ENCODE measurements at places on chromosomes 7 and 10. TPM values are rescaled to one million over a fixed set of nuclear protein-coding genes. Genes with fewer than 3 reads are reported as not detected.

- H3K4me3 ChIP-seq, result no peak overlapping the region
- H3K4me1 ChIP-seq, result peaks cover 6% of the 10 kb centered on the region
- no peaks in the 10 kb centered on the region for H3K36me3 ChIP-seq
- H3K27me3 ChIP-seq, result 0 out of 2 replicates have a peak, but pooled peaks cover 4% of the 10 kb centered on the region
- DNase-seq, result no peak
Observed at GRCh38 chr10:78763651-78764395, 304.9 kb upstream of the ZMIZ1 start.

DNA sequence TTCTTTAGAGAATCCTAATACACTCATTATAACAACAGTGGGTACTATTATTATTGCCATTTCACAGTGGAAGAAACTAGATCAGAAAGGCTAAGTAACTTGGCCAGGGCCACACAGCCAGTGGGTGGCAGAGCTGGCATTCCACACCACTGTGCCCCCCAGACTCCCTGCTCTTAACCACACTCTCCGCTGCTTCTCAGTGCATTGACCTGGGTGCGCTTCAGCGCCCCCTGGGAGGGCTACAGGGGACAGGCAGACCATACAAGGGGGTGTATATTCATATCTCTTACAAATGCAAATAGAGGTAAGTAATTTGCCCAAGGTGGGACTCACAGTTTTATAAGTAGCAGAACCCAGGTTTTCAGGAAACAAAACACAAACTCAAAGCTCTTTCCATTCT is 77.0 kb upstream of the NMT2 start:
- peak; percentile 75 for DNase-seq
- H3K4me1 ChIP-seq, result no peaks in the 10 kb centered on the region
- no peak overlapping the region for H3K27ac ChIP-seq
- H3K36me3 ChIP-seq, result no peaks in the 10 kb centered on the region

- H3K27ac ChIP-seq, result no peak overlapping the region
- no peak overlapping the region for H3K4me3 ChIP-seq
- DNase-seq, result no peak
- peaks cover 4% of the 10 kb centered on the region for H3K4me1 ChIP-seq
Observed at GRCh38 chr10:120950051-120950561, 98.9 kb downstream of the WDR11 start.

DNA sequence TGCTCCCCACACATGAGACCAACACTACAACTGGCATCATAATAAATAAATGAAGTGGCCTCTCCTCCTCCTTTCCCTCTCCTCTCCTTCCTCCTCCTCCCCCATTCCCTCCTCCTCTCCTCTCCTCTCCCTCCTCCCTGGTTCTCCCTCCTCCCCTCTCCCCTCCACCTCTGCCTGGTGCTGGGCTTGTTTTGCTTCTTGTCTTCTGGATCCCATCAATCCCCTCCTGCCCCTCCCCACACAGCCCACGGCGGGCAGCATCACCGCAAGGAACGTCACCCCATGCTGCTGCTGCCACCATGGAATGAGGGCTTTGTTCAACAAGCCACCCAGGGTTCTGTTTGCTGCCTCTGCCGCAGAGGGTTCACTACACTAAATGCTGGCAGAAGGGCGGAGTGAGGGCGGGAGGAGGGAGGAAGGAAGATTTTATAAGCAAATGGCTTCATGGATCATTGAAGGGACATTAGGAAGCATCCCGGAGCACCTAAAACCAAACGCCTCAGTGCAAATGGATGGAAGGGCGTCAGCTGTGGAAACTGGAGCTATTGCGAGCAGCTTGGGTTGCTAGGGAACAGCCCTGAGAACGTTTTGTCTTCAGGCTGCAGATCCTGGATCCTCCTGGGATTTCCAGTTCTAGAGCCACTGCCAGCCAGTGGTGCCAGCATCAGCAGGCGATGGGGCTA is 379.7 kb upstream of the ZMIZ1 start:
- H3K4me3 ChIP-seq, result no peak overlapping the region
- H3K36me3 ChIP-seq, result no peaks in the 10 kb centered on the region
- H3K4me1 ChIP-seq, result no peaks in the 10 kb centered on the region
- no peaks in the 10 kb centered on the region for H3K27me3 ChIP-seq
- no peak for DNase-seq
- no peak overlapping the region for H3K27ac ChIP-seq

GRCh38 chr10:127498087-127498486 is 51.0 kb upstream of the NPS start:
- no peak overlapping the region for H3K27ac ChIP-seq
- H3K4me3 ChIP-seq, result no peak overlapping the region
- DNase-seq, result no peak
- H3K4me1 ChIP-seq, result no peaks in the 10 kb centered on the region

GRCh38 chr10:66455304-66455703 is 470.5 kb upstream of the LRRTM3 start:
- H3K4me1 ChIP-seq, result no peaks in the 10 kb centered on the region
- DNase-seq, result peak; percentile 58
- no peaks in the 10 kb centered on the region for H3K36me3 ChIP-seq
- no peak overlapping the region for H3K27ac ChIP-seq

The MRC1 gene
- 0.04 TPM for total RNA-seq

The CUZD1 gene
- total RNA-seq, result 1.2 TPM

The MEOX2 gene
- not detected for total RNA-seq

GRCh38 chr7:37675749-37676148 is 7.8 kb upstream of the GPR141 start:
- H3K27ac ChIP-seq, result no peak overlapping the region
- H3K27me3 ChIP-seq, result no peaks in the 10 kb centered on the region
- H3K36me3 ChIP-seq, result no peaks in the 10 kb centered on the region
- no peak overlapping the region for H3K4me3 ChIP-seq
- no peaks in the 10 kb centered on the region for H3K4me1 ChIP-seq

DNA sequence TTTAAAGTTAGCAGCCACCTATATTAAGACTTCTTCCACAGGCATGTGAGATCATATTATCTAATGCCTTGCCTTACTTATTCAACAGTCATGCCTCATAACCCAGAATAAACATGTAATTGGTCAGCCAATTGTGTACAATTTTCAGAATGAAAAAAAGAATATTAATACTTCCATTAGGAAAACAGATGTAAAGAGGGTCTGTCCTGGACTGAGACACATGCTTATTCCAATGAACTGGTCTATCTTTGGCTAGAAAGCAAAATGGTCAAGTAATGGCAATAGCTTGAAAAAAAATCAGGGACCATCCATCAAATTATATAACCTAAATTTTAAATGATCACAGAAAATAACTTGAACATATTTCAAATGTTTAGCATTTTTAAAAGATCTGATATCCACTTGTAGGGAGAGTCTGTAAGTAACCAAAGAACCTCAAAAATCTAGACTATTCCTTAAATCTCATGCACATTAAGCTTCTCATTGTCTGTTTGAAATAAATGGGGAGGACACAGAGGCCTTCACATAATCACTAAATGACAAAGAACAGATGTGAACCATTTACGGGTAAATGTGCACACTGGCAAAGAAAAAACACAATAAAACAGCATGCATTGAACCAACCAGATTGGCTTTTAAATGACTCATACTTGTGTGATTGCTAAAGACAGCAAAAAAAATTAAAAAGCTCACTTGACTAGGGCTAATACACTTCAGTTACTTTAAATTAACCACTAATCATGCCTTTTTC is 568.8 kb upstream of the PCDH15 start:
- H3K27me3 ChIP-seq, result no peaks in the 10 kb centered on the region
- no peaks in the 10 kb centered on the region for H3K36me3 ChIP-seq
- no peak overlapping the region for H3K4me3 ChIP-seq
- no peak for DNase-seq
- no peaks in the 10 kb centered on the region for H3K4me1 ChIP-seq

- H3K4me3 ChIP-seq, result no peak overlapping the region
- no peak overlapping the region for H3K27ac ChIP-seq
- H3K4me1 ChIP-seq, result no peaks in the 10 kb centered on the region
- H3K27me3 ChIP-seq, result no peaks in the 10 kb centered on the region
- H3K36me3 ChIP-seq, result no peaks in the 10 kb centered on the region
- no peak for DNase-seq
Observed at GRCh38 chr10:119706521-119707278, 19.1 kb upstream of the INPP5F start.

The OR9A2 gene
- total RNA-seq, result not detected

DNA sequence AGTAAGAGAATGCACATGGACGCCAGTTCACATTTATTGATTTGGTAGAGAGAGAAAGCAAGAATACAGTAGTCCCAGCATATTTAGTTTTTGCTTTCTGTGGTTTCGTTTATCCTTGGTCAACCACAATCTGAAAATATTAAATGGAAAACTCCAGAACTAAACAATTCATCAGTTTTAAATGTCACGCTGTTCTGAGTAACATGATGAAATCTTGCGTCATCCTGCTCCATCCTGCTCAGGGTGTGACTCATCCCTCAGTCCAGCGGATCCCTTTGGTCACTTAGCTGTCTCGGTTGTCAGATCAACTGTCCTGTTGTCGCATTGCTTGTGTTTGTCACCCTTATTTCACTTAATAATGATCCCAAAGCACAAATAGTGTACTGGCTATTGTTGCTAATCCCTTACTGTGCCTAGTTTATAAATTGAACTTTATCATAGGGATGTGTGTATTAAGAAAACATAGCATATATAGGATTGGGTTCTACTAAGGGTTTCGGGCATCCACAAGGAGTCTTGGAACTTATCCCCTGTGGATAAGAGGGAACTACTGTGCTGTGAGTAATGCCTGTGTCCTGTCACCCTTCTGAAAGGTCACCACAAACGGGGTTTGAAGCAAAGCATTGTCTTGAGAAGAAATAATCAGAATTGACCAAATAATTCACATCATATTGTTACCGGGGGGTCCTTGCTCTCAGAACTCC is 73.6 kb downstream of the OTUD1 start:
- H3K4me1 ChIP-seq, result no peaks in the 10 kb centered on the region
- no peaks in the 10 kb centered on the region for H3K36me3 ChIP-seq
- H3K27me3 ChIP-seq, result no peaks in the 10 kb centered on the region
- no peak for DNase-seq
- no peak overlapping the region for H3K27ac ChIP-seq

The WIPF3 gene
- not detected for total RNA-seq
